ENCODE measurements at places on chromosomes 6 and 20. TPM values are rescaled to one million over a fixed set of nuclear protein-coding genes. Genes with fewer than 3 reads are reported as not detected.

Gene CDSN
- total RNA-seq, result not detected

GRCh38 chr20:57236813-57237584 lies 29.4 kb downstream of the BMP7 start:
- H3K27me3 ChIP-seq, result no peaks in the 10 kb centered on the region
- H3K27ac ChIP-seq, result no peak overlapping the region
- no peak overlapping the region for H3K4me3 ChIP-seq
- H3K36me3 ChIP-seq, result no peaks in the 10 kb centered on the region
- no peaks in the 10 kb centered on the region for H3K4me1 ChIP-seq

DNA sequence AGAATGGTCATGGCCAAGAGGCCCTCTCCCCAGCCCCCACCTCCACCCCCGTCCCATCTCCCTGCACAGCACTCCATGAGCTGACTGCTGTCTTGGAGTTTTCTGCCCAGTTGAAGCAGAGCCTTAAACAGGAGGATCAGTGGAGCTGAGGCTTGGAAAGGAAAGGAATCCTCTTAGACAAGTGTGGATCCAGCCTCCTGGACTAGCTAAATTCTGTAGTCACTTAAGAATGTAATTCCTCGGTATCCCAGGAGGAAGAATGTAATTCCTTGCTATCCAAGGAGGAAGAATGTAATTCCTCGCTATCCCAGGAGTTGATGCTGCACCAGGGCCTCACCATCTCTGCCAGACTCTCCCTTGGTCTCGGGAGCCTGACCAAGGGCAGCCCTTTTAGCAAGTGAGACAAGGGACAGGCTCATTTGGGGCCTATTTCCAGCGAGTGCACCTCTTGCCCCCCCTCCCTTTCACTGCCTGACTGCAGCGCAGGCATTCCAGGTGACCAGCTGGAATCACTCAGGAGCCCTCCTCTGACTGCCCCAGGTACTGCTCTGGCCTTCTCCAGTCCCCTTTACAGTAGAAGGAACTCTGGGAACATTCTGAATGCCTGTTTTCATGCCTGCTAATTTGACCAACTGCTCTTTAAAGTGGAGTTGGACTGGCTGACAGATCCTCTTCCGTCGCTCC lies 76.2 kb downstream of the TCP11 start:
- no peak for DNase-seq
- peak overlapping the region; percentile 78 for H3K27ac ChIP-seq
- H3K36me3 ChIP-seq, result peaks cover 61% of the 10 kb centered on the region

DNA sequence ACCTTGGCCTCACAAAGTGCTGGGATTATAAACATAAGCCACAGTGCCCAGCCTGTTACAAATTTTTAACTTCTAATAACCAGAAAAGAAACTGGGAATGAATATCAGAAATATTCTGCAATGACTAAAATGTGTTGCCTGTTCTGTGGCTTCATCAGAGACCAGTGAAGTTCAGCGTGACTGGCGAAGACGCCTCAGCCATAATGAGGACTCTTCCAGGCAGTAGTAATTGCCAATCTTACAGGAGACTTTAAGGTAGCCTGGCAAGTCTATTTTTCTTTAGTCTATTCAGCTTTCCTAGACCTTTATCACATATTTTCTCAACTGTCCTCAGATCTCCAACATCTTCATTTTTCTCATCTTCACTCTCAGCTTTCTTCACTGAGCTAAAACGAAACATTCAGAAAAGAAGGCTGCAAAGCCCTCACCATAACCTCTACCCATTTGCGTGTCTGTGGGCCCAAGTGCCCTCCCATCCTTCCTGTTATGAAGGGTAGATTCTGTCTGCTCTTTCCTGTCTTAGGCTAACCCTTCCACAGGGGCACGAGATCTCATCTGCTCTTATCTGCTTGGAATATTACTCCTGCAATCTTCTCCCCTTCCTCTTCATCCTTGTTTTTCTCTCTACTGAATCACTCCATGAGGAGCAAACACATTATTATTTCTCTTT lies 42.0 kb upstream of the OLIG3 start:
- H3K27me3 ChIP-seq, result no peaks in the 10 kb centered on the region
- H3K4me1 ChIP-seq, result no peaks in the 10 kb centered on the region
- DNase-seq, result no peak
- H3K27ac ChIP-seq, result no peak overlapping the region
- H3K36me3 ChIP-seq, result no peaks in the 10 kb centered on the region

Gene PI16
- total RNA-seq, result 14.2 TPM

Gene SCRT2
- not detected for total RNA-seq

GRCh38 chr6:21003780-21004541 lies 469.7 kb downstream of the CDKAL1 start:
- H3K27ac ChIP-seq, result no peak overlapping the region
- H3K4me3 ChIP-seq, result no peak overlapping the region
- H3K4me1 ChIP-seq, result no peaks in the 10 kb centered on the region
- no peak for DNase-seq

DNA sequence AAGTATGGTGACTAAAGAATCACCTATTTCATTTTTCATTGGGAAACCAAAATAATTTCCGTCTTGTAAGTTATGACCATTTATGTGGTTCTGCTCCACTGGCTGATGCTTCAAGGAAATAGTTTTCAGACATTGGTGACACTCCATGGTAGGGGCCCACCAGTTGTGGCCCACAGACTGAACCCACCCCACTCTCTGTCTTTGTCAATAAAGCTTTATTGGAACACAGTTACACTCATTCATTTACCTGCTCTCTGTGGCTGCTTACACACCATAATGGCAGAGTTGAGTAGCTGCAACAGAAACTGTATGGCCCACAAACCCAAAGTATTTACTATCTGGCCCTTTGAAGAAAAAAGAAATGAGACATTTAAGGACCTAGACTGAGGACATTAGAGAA lies 78.5 kb downstream of the TBC1D7 start:
- no peaks in the 10 kb centered on the region for H3K36me3 ChIP-seq
- H3K4me3 ChIP-seq, result no peak overlapping the region
- no peak overlapping the region for H3K27ac ChIP-seq
- no peak for DNase-seq
- no peaks in the 10 kb centered on the region for H3K4me1 ChIP-seq

DNA sequence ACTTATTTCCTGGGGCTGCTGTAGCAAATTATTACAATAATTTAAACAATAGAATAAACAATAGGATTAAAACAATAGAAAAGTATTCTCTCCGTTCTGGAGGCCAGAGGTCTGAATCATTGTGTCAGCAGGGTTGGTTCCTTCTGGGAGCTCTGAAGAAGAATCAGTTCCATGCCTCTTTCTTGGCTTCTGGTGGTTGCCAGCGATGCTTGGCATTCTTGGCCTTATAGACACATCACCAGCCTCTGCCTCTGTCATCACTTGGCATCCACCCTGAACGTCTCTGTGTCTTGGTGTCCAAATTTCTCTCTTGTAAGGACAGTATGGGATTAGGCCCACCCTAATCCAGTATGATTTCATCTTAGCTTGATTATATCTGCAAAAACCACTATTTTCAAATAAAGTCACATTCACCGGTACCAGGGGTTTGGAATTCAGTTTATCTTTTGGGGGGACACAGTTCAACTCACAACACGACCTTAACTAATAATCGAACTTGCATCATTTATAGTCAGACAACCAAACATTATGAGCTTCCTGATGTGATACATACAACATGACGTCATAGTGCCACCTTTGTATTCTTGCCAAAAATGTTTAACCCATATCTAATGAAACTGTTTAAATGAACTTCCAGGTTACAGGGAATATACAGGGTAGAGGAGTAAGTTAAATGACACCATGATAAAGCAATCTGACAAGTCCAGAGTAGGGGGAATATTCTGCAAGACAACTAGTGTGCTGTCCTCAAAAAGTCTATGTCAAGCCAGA lies 84.7 kb upstream of the RNF24 start:
- no peak overlapping the region for H3K27ac ChIP-seq
- H3K4me3 ChIP-seq, result no peak overlapping the region
- no peaks in the 10 kb centered on the region for H3K36me3 ChIP-seq
- no peaks in the 10 kb centered on the region for H3K27me3 ChIP-seq
- DNase-seq, result no peak
- no peaks in the 10 kb centered on the region for H3K4me1 ChIP-seq

GRCh38 chr20:52275181-52275691 lies 83.7 kb upstream of the ZFP64 start:
- H3K4me3 ChIP-seq, result no peak overlapping the region
- H3K27me3 ChIP-seq, result no peaks in the 10 kb centered on the region
- H3K36me3 ChIP-seq, result no peaks in the 10 kb centered on the region
- no peak overlapping the region for H3K27ac ChIP-seq

GRCh38 chr6:82385546-82385945 lies 21.9 kb downstream of the TPBG start:
- DNase-seq, result no peak
- no peaks in the 10 kb centered on the region for H3K27me3 ChIP-seq
- no peak overlapping the region for H3K27ac ChIP-seq
- no peak overlapping the region for H3K4me3 ChIP-seq
- no peaks in the 10 kb centered on the region for H3K4me1 ChIP-seq

DNA sequence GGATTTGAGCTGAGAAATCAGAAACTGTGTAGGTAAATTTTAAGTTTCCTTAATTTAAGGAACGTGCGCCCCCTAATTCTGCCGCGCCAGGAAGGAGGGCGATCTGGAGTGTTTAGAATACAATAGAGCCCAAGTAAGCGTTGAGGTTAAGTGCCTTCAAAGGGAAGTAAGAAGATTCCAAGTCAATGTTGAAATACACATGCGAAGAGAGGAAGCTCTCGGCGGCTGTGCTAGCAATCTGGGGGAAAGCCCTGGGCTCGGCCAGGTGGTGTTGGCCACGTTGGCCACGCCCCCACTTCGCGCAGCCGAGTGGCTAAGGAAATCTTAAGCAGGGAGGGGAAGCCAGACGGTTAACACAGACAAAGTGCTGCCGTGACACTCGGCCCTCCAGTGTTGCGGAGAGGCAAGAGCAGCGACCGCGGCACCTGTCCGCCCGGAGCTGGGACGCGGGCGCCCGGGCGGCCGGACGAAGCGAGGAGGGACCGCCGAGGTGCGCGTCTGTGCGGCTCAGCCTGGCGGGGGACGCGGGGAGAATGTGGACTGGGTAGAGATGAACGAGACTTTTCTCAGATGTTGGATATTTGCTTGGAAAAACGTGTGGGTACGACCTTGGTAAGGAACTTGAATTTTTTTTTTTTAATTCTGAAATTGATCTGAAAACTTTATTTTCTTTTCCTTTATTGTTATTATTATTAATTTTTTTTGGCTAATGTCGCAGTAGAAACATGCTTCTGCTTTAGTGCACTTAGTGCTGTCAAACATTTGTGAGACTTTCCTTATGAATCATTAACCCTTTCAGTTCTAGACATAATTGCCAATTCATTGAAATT lies at the start of gene PRDM1:
TSS of gene PRDM1 (plus strand) at position 353 of the 830 bp plus-strand sequence. CDS start at position 571, 218 bp downstream.
- no peak for DNase-seq
- peak within 1 kb of the TSS; percentile 24 for H3K4me3 ChIP-seq
- H3K36me3 ChIP-seq, result no peaks in the 10 kb centered on the region
- H3K4me1 ChIP-seq, result peaks cover 26% of the 10 kb centered on the region
- peak within 1 kb of the TSS; percentile 15 for H3K27ac ChIP-seq

DNA sequence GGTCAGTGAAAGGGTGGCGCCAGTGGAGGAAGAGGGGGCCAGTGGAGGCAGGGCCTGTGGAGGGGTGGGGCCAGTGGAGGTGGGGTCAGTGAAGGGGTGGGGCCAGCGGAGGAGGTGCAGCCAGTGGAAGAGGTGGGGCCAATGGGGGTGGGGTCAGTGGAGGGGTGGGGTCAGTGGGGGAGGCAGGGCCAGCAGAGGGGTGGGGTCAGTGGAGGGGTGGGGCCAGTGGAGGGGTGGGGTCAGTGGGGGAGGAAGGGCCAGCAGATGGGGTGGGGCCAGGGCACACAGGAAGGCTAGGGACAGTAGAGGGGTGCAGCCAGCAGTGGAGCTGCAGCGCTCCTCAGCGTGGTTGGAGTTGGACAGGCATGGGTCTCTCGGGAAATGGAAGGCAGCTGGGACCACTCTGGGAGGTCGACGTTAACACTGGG lies 18.7 kb downstream of the ADRM1 start:
- no peaks in the 10 kb centered on the region for H3K4me1 ChIP-seq
- H3K36me3 ChIP-seq, result peaks cover 65% of the 10 kb centered on the region
- no peaks in the 10 kb centered on the region for H3K27me3 ChIP-seq
- no peak overlapping the region for H3K27ac ChIP-seq
- no peak for DNase-seq

- no peak for DNase-seq
- H3K4me1 ChIP-seq, result no peaks in the 10 kb centered on the region
- peak overlapping the region; percentile 6 for H3K4me3 ChIP-seq
Observed at GRCh38 chr6:26554697-26555504, 16.7 kb downstream of the HMGN4 start.

- no peaks in the 10 kb centered on the region for H3K36me3 ChIP-seq
- no peaks in the 10 kb centered on the region for H3K27me3 ChIP-seq
- H3K27ac ChIP-seq, result no peak within 1 kb of the TSS
- no peaks in the 10 kb centered on the region for H3K4me1 ChIP-seq
Observed at GRCh38 chr6:132537977-132538376, at the start of gene TAAR9. Gene TAAR9 (plus strand): TSS chr6:132538277. CDS start chr6:132538290, 13 bp downstream.

- DNase-seq, result no peak
- no peaks in the 10 kb centered on the region for H3K4me1 ChIP-seq
- H3K36me3 ChIP-seq, result no peaks in the 10 kb centered on the region
- H3K27me3 ChIP-seq, result no peaks in the 10 kb centered on the region
Observed at GRCh38 chr6:15642276-15642675, 20.6 kb downstream of the DTNBP1 start.

- no peaks in the 10 kb centered on the region for H3K36me3 ChIP-seq
- no peak overlapping the region for H3K27ac ChIP-seq
- DNase-seq, result no peak
- no peak overlapping the region for H3K4me3 ChIP-seq
Observed at GRCh38 chr6:70686548-70687133, 19.0 kb downstream of the SMAP1 start.

- H3K4me3 ChIP-seq, result no peak overlapping the region
- no peaks in the 10 kb centered on the region for H3K27me3 ChIP-seq
- H3K27ac ChIP-seq, result no peak overlapping the region
- DNase-seq, result no peak
Observed at GRCh38 chr6:24825130-24825630, 26.5 kb upstream of the ARMH2 start.

DNA sequence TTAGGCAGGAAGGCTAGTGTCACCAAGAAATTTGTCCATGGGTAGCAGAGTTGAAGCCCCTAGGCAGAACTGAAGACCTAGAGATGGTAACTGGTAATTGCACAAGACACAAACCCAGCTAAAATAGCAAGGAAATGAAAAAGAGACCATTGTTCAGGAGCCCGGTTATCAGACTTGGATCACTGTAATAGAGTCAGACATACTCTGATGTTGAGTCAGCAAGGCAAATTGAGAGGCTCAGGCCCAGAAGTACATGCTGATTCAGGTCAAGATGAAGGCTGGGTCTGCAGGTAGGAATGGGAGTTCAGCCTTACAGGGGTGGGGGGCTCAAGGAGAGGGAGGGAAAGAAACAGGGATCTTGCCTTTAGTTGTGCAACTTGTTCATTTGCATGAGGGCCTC lies 6.5 kb upstream of the TMEM242 start:
- H3K4me1 ChIP-seq, result peaks cover 7% of the 10 kb centered on the region
- no peak for DNase-seq
- H3K27ac ChIP-seq, result no peak overlapping the region
- no peaks in the 10 kb centered on the region for H3K27me3 ChIP-seq
- H3K36me3 ChIP-seq, result no peaks in the 10 kb centered on the region

Gene FGD2
- 8.0 TPM for total RNA-seq

Gene CENPW
- not detected for total RNA-seq

- no peaks in the 10 kb centered on the region for H3K4me1 ChIP-seq
- no peak overlapping the region for H3K4me3 ChIP-seq
- H3K27ac ChIP-seq, result no peak overlapping the region
- no peaks in the 10 kb centered on the region for H3K36me3 ChIP-seq
- DNase-seq, result peak; percentile 67
- H3K27me3 ChIP-seq, result no peaks in the 10 kb centered on the region
Observed at GRCh38 chr6:168968228-168968627, 285.4 kb downstream of the THBS2 start.

Measured in right atrium auricular region (tissue), 2 donors.